ENCODE measurements at places on chromosomes 13 and 19. TPM values are rescaled to one million over a fixed set of nuclear protein-coding genes. Genes with fewer than 3 reads are reported as not detected.

The EXOC3L2 gene
- polyA plus RNA-seq = 1.8 TPM

The SERPINE3 gene
- polyA plus RNA-seq = 0.22 TPM

The MYO1F gene
- polyA plus RNA-seq = 3.0 TPM

The TNFSF11 gene
- polyA plus RNA-seq = not detected

The ZFP36 gene
- 57.8 TPM for polyA plus RNA-seq

The CGB5 gene
- not detected for polyA plus RNA-seq

The ZNF534 gene
- polyA plus RNA-seq = 0.80 TPM

The TMEM221 gene
- polyA plus RNA-seq = 1.4 TPM

The GNA15 gene
- polyA plus RNA-seq = 1.3 TPM

The ELAVL3 gene
- polyA plus RNA-seq = 0.15 TPM

The ZFR2 gene
- polyA plus RNA-seq = not detected

The COX7A1 gene
- polyA plus RNA-seq = 254 TPM

The PRSS57 gene
- not detected for polyA plus RNA-seq

The SIGLEC5 gene
- polyA plus RNA-seq = 0.22 TPM

The RAVER1 gene
- polyA plus RNA-seq = 11.1 TPM

The LGALS16 gene
- polyA plus RNA-seq = not detected

The ADGRE1 gene
- polyA plus RNA-seq = 0.08 TPM
